Stimulated activated CD8-positive, alpha-beta memory T cell treated with anti-CD3 and anti-CD28 coated beads, Interleukin-15, amount 100 ng/mL, for 48 hours (primary cell): ENCODE measurements at places on chromosomes 2 and 18.

DNA sequence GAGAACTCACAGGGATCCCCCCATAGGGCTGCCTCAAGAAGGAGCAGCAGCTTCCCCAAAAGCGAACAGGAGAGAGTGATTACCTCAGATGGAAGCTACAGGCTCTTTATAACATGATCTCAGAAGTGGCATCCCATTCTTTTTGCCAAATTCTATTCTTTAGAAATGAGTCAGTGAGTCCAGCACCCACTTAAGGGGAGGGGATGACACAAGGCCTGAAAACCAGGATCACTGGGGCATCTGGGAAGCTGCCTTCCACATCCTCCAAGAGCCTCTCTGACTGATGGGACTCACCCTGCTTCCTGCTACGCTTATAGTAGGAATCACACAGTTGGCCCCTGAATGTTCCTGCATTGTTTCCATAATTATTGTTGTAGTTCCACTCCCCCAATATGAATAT lies 96.5 kb downstream of the MAPK4 start:
- no peak for DNase-seq

GRCh38 chr2:75517547-75518230 lies 43.0 kb downstream of the EVA1A start:
- no peak for DNase-seq

GRCh38 chr2:24793761-24794435 lies 673 bp downstream of the CENPO start:
- DNase-seq, result no peak

- no peak for DNase-seq
Observed at GRCh38 chr2:222745836-222746559, 74.5 kb downstream of the MOGAT1 start.

DNA sequence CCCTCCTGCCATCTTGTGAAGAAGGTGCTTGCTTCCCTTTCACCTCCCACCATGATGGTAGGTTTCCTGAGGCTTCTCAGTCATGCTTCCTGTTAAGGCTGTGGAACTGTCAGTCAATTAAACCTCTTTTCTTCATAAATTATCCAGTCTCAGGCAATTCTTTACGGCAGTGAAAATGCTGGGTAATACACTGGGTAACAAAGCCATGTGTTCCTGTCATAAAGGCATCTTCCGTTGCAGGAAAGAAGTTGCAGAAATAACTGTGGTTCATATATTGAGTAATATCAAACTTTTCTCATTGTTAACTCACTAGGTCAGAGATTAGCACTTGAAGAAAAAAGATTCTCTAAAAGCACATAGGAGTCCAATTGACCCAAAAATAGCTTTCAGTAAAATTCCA lies 163.9 kb upstream of the HNMT start:
- no peak for DNase-seq

GRCh38 chr18:59661891-59662701 lies 35.1 kb downstream of the CCBE1 start:
- no peak for DNase-seq

- DNase-seq, result no peak
Observed at GRCh38 chr2:149561309-149561926, 26.2 kb downstream of the MMADHC start.

GRCh38 chr2:232367591-232368233 lies 10.8 kb upstream of the ALPP start:
- no peak for DNase-seq

- DNase-seq, result no peak
Observed at GRCh38 chr18:10006311-10006893, 92.6 kb downstream of the VAPA start.

DNA sequence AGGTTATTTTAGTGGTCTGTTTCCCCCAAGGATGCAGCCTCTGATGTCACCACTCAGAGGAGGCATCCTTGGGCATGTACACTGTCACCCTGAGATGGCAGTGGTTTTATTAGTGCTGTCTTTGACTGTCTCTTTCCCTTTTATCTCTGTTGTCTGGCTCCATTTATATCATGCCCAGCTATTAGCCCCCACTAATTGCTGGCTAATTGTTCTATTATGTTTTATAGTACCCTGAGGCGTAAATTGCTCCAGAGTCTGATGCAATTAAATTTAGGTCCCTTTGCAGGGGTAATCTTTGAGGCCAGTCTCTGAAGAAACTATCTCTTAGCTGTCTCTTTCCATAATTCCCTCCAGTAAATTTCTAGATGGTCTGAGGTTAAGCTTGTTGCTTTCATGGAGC lies 301.0 kb upstream of the KLHL29 start:
- no peak for DNase-seq

- no peak for DNase-seq
Observed at GRCh38 chr2:74093840-74094239, 53.9 kb downstream of the BOLA3 start.

GRCh38 chr2:1736045-1736444 lies 8.3 kb downstream of the PXDN start:
- no peak for DNase-seq

DNA sequence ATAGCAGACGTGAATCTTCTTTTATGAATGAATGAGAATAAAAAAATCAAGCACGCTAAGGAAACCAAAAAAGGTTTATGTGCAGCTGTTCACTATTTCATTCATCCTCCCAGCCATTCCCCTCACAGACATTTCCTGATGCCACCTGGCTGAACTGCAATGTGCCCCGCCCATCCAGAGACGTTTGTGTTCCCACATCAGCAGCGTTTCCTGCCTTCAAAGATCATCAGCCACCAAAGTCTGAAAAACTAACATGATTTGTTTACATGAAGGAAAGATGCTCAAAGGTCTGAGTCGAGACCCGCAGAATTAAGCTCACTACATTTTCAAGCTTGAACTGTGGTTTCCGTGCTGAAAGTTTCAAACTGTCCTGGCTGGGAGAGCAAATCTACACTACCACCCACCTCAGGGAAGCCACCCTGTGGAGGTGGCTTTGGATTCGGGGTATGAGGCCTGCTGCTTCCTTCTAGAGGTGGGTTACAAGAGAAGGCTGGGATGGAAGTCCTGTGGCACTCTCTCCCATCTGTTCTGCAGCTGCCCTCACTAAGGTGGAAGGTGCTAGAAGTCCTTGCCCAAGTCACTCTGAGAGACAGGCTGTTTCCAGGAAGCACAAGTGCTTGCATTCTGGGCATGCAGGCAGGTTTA lies 201.3 kb upstream of the OSR1 start:
- no peak for DNase-seq

DNA sequence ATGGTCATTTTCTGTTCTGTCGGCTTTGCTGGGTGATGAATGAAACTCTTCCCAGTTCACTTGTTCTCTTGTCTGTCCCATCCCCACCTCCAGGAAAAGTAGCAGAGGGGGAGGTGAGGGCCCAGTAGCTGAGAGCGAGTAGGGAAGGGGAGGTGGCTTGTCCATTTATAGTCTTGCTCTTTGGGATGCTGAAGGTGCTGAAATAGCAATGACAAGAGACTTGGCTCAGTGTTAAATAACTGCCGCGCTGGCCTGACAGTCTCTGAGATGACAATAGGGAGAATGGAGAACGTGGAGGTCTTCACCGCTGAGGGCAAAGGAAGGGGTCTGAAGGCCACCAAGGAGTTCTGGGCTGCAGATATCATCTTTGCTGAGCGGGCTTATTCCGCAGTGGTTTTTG lies at the start of gene SMYD1:
SMYD1 (plus strand) TSS at position 228 of the 400 bp plus-strand sequence; CDS start at position 268, 40 bp downstream.
- no peak for DNase-seq

- DNase-seq, result no peak
Observed at GRCh38 chr18:32910694-32911296, 138.0 kb upstream of the KLHL14 start.

DNA sequence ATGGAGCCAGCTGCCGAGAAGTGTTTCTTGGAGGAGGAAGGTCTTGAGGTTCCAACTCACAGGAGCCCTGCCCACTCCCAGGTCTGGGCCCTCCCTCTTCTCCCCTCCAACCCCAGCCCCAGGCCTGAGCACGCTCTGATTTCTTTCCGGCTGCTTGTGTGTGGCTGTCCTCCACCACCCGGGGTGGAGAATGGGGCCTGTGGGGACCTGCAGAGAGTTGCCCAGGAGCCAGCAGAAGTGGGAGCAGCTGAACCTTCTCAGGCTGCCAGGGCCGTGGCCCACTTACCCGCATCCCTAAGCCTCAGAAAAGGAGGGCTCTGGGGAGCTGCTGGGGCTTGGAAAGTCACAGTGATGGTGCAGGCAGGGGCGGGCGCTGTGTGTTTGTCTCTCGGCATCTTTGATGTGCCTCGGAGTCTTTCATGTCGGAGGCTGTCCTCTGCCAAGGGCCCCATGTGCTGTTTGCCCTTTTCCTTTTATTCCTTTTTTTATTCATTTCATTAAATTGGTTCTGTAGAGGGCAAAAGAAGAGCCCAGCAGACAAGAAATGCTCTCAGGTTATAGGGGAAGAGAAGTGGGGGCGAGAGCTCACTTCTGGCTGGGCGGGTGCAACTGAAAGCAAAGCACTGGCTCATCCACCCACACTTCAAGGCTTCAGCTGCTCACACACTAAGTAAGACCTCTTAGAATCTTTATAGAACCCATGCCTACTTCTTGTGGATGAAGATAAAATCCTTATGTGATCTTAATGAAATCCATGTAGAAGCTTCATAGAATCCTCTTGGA lies 52.5 kb downstream of the SDC1 start:
- no peak for DNase-seq

GRCh38 chr18:23718243-23718720 lies 29.0 kb downstream of the LAMA3 start:
- no peak for DNase-seq

- no peak for DNase-seq
Observed at GRCh38 chr2:181189951-181190350, 209.5 kb downstream of the UBE2E3 start.

DNA sequence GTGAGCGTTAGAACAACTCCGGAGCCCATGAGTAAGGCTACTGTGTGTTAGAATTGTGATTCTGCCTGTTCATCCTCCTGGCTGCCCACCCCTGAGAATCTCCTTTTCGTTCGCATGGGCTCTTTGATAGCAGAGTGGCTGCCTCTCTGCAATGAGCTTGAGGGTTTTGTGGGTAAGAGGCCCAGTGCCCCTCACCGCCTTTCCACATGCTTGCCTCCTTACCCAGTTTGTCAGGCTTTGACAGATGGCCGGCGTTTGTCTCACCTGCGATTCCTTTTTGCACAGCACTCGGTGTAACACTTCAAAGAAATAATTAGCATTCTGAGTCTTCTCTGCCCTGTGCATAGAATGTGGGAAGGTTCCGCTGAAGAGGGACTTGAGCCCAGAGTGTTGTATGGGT lies 138.0 kb downstream of the RHBDD1 start:
- DNase-seq, result no peak

DNA sequence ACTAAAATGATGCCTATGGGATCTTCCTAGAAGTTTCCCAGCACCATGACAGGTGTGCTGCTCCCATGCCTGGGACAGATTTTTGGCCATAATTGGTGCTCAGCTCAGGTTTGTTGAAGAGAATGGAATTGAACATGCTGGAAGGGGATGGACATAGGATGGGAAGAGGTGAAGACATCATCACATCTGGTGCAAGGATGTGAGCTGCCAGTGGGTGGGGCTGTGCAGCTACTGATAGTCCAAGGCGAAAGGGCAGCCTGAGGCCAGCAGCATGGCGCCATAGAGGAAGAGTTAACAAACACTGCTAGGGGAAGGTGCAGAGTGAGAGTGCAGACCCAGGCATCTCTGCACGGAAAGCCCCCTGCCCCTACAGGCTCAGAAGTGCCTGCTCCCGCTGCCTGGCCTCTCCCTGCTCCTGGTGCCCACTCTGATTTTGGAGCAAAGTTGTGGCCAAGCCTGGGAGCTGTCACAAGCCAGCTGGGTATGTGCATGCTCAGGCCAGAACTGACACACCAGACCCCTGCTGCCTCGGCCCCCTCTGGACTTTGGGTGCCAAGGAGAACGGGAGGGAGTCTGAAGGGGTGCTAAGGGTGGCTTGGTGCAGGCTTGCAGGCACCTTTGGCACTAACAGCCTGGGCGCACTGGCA lies 178.6 kb downstream of the ZBTB7C start:
- DNase-seq, result no peak

GRCh38 chr18:2180586-2180985 lies 390.7 kb downstream of the METTL4 start:
- no peak for DNase-seq

GRCh38 chr2:24083567-24084385 lies 858 bp downstream of the TP53I3 start:
- DNase-seq, result peak; percentile 7

GRCh38 chr2:219959471-219959870 lies 332.0 kb downstream of the SLC4A3 start:
- DNase-seq, result no peak

DNA sequence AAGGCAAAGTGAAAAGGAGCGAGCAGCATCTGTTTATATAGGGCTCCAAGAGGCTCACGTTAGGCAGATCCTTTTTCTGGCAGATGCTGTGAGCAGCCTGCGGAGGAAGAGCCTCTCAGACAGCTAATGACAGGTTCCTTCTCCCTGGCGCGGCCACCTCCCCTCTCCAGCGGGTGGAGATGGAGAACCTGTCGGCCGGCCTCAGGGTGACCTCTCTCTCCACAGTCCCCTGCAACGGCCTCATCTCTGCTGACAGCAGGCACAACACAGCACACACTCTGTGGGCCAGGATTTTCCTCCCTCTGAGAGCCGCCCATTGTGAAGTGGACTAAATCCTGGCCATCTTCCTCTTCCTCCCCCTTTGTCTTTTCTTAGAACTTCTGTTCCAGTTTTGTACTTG lies 119.8 kb downstream of the PRKCE start:
- DNase-seq, result no peak

GRCh38 chr2:225041851-225042799 lies at the start of gene DOCK10:
Gene DOCK10 (minus strand): TSS chr2:225042468. CDS start chr2:225042374, 94 bp downstream.
- no peak for DNase-seq

DNA sequence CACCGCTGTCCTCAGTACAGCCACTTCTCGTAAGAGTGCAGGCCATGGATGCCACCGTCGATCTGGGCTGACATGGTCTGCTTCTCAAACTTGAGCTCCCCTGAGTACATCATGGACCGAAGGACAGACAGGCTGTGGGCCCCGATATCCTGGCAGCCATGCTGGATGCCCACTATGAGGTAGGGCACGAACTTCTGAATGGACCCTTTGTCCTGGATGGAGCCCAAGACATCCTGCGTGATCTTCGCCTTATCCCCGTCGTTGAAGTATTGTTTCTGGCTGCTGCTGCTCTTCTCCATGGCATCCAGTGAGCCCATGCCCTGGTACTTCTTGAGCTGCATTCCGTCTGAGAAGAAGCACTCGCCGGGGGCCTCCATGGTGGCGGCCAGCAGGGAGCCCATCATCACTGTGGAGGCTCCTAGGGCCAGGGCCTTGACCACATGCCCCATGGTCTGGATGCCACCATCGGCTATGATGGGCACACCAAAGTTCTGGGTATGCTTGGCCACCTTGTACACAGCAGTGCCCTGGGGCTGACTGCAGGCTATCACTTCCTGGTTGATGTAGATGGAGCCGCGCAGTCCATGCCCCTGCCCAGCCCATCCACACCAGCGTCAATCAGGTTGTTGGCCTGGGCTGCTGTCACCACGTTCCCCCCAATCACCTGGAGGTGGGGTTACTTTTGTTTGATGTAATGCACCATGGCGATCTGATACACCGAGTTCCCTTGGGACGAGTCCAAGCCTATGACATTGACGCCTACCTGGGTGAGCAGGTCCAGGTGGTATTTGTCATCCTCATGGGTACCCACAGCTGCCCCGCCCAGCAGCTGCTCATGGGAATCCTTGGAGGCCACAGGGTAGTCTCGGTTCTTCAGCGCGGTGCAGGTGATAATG lies 21.8 kb downstream of the CFLAR start:
- DNase-seq, result no peak

- DNase-seq, result no peak
Observed at GRCh38 chr2:236352761-236353593, 88.8 kb upstream of the ASB18 start.

- DNase-seq, result no peak
Observed at GRCh38 chr2:26904839-26905238, 56.9 kb downstream of the DPYSL5 start.
